Kidney (tissue), 22 donors: ENCODE measurements at places on chromosomes 13 and 19.
A peak's percentile ranks its signal among the peaks of the same experiment; 100 is the strongest.

GRCh38 chr19:47549261-47549862 is 23.6 kb downstream of the ZNF541 start:
- no peak for DNase-seq

DNA sequence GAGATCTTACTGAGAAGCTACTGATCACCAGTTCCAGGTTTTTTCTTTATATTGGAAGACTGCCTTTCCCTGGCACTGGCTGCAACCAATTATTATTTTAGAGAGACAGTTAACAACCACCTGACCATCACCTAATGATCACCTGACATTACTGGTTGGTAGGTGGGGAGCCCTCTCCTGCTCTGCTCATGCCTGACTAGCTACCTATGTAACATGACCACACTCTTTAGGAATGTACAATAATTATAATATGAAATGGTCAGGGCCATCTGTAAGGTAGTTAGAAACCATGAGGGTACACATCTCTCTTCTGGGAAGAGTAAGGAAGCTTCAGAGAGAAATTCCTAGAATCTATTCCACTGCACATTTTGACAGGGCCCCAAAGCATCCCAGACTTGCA is 59.0 kb upstream of the SCEL start:
- no peak for DNase-seq

DNA sequence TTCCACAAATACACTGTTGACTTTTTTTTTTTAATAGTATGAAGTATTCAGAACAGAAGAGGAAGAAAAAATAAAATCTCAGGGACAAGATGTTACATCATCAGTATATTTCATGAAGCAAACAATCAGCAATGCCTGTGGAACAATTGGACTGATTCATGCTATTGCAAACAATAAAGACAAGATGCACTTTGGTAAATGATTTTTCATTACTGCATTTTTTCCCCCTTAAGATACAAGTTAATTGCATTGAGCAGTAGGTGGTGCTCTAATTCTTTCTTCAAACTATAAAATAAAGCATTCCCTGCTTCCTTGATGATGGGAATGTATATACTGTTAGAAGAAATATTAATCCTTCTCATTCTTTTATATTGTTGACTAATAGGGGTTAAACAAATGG is 17.1 kb downstream of the UCHL3 start:
- DNase-seq, result no peak

GRCh38 chr13:64640002-64640401 is 2590.1 kb downstream of the PCDH9 start:
- no peak for DNase-seq

- DNase-seq, result no peak
Measured at GRCh38 chr13:107466326-107467099, 748.8 kb downstream of the LIG4 start.

DNA sequence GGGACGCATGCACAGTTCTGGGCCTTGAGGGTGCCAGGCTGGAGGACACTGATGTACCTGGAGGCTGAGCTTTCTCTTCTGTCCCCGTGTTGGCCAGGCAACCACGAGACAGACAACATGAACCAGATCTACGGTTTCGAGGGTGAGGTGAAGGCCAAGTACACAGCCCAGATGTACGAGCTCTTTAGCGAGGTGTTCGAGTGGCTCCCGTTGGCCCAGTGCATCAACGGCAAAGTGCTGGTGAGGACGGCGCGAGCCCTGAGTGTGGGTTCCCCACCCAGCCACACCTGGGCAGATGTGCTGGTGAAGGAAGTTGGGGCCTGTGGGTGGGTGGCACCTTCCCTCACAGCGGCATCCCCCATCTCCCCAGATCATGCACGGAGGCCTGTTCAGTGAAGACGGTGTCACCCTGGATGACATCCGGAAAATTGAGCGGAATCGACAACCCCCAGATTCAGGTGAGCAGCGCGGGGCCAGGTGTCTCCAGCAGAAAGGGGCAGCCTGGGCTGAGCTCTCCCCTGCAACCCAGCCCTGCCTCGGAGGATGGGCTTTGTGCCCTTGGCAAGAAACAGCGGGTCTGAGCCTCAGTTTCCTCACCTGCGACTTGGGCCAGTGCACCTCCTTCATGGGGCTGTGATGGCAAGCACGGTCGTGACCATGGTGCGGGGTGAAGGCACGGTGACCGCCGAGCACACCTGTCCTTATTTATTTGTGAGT is 26.2 kb downstream of the CCDC8 start:
- no peak for DNase-seq

GRCh38 chr13:85538957-85539356 is 260.3 kb downstream of the SLITRK6 start:
- no peak for DNase-seq

- DNase-seq, result no peak
Measured at GRCh38 chr19:45154064-45154827, 6.5 kb downstream of the NKPD1 start.

DNA sequence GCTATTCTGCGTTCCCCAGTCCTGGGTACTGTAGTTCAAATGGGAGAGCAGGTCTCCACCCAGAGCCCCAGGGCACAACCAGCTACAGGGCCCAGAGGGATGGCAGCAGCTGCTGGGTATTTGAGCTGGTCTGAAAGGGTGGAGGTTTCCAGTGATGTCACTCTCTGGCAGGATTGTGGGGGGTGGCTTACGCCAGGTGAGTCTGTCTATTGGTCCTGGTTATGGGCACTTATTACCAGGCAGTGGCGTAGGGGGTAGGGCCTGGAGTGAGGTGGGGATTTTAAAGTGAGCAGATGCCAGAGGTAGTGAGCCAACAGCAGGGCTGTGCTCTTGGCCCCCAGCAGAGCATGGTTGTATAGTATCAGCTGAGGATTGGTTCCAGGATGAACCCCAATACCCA is 6.2 kb downstream of the RPS19 start:
- no peak for DNase-seq

- DNase-seq, result no peak
Measured at GRCh38 chr13:25135896-25136295, 36.2 kb downstream of the AMER2 start.

- peak; percentile 70 for DNase-seq
Measured at GRCh38 chr13:46168341-46168740, 13.6 kb downstream of the LCP1 start.

DNA sequence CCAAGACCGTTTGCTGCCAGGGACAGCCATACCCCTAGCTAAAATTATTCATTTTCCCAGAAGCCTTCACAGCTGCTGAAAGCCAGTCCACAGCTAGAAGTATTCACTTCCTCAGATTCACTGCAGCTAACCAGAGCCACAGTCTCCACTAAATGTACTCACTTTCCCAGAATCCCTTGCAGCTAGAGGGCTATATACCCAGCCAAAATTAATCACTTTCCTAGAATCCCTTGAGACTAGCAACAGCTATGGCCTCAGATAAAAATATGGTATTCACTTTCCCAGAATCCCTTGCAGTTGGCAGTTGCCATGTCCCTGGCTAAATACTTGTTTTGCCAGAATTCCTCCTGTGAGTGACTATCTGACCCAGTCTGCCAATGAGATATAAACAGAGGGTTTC is 13.8 kb upstream of the MEIS3 start:
- no peak for DNase-seq

- no peak for DNase-seq
Measured at GRCh38 chr13:30559274-30559673, 58.4 kb upstream of the USPL1 start.

GRCh38 chr13:78185700-78186099 is 267.1 kb upstream of the EDNRB start:
- DNase-seq, result no peak

DNA sequence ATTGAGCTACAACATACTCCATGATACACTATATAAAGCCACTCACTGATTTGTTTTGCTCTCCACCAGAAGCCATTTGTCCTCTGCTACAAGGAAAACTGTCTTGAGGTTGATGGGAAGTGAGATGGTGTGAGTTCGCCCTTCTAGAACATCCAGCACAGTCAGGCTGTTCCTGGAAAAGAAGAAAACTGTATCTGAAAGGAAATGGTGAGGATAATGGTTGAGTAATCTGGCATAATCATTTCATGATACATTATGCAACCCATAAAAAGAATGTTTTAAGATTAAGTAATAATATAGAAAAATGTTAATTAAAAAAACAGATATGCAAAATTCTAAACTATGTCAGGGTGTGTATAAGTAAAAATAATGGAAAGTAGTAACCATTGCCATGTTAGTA is 233.9 kb downstream of the RGCC start:
- no peak for DNase-seq

DNA sequence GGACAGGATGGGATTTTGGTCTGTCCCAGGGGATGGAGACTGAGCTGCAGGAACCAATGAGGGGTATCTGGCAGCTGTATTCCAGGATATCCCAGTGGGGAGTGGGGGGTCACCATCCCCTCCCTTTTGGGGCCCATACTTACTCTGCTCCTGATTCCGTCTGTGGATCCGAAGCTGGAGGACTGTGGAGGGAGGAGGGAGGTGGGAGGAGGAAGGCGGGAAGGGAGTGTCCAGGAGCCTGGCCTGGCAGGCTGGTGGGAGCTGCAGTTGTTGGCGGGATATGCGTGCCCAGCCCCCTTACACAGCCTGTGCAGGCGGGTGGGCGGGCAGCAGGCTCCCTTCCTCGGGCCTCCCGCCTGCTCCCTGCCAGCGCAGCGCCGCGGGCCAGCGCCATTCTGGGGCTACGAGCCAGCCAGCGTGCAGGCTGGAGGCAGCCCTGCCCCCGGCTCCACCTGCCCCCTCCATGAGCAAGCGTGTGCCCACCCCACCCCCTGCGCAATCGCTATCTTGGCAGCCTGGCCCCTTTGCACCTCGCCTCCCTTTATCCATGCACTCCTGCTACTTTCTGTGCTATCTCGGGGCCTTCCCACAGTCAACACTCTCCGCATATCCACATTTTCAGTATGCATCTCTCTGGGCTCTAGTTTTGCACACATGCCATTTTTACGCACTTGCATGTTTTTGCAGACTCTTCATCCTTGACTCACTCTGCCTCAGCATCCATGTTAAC is 2.8 kb downstream of the MAMSTR start:
- DNase-seq, result peak; percentile 85

- no peak for DNase-seq
Measured at GRCh38 chr13:74289107-74289506, 154.9 kb upstream of the KLF12 start.

GRCh38 chr19:10896851-10897526 is 25.6 kb downstream of the CARM1 start:
- peak; percentile 56 for DNase-seq

- DNase-seq, result no peak
Measured at GRCh38 chr13:75444016-75444415, 38.0 kb downstream of the TBC1D4 start.

DNA sequence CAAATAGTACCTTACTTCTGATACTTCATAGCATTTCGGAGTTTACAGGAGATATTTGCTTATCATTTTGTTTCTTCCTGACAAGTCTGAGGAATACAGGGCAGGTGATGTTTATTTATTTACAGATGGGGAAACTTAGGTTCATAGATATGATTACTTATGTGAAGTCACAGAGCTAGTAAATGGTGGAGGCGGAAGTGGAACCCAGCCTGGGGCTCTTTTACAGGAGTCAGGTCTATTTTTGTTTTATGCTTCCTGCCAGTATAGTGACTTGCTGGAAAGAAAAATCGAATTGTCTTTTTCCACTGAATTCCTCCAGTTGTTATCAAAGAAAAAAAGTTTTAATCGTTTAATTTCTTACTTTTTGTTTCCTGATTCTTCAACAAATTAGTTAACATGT is 66.5 kb downstream of the DGKH start:
- DNase-seq, result no peak

DNA sequence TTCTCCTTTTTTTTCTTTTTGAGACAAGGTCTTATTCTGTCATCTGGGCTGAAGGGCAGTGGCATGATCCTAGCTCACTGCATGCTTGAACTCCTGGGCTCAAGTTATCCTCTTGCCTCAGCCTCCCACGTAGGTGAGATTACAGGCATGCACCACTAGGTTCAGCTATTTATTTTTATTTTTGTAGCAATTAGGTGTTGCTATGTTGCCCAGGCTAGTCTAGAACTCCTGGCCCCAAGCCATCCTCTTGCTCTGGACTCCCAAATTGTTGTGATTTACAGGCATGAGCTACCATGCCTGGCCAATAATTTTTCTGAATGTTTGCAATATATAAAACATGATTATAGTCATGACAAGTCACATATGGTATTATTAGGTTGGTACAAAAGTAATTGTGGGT is 161.1 kb upstream of the ATXN8OS start:
- DNase-seq, result no peak

GRCh38 chr19:52946322-52947310 is 16.1 kb downstream of the ZNF816 start:
- DNase-seq, result peak; percentile 89

DNA sequence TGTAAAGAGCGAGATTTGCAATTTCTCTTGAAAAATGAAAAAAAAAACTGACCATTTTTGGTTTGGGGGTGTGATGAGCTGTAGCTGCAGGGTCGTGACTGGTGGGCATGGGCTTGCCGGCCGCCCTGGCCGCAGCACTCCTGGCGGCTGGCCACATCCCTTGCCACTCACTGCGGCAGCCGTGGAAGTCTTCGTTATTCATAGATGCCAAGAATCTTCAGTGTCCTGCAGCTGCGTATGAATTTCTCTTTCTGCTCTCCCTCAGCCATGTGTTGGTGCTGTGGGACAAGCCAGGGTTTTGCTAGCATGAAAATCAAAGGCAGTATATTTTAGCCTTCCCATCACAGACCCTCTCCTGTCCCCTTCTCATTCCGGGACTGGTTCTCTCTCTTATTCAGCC is 151.7 kb upstream of the TSHZ3 start:
- no peak for DNase-seq

GRCh38 chr13:42094516-42095040 is 46.1 kb downstream of the DGKH start:
- no peak for DNase-seq

- no peak for DNase-seq
Measured at GRCh38 chr19:34471906-34472700, 9.5 kb upstream of the WTIP start.

DNA sequence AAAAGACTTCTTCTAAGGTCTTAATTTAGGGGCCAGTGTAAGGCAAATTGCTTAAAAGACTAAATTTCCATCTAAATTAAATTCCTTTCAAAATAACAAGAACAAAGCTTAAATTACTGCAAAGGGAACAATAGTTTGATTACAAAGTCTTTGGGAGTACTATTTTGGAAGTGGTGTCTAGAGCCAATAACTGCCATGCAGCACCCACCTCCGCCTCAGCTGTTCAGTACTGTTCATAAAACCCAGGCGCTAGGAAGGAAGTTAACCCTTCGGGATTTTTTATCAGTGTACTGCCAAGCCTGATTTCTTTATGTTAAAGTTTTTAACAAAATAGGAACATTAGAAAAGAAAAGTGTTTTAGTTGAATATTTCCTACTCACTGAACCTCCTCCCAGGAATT is 210.1 kb downstream of the LIG4 start:
- no peak for DNase-seq

DNA sequence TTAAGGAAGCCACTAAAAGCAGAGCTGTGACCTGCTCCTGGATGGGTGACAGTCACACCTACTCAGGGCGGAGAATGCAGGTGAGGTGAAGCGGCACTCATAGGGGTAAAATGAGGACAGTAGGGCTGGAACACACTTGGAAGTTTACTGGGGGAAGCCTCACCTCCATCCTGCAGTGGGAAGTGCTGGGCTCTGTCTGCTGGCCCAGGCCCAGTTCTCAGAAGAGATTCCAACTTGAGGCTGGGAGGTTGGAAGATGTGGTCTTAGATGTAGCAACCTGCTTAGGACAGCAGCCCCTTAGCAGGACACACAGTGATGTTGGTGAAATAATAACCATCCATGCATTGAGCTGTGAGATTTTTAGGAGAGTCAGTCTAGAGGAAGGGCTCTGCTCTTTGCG is 4.6 kb downstream of the MEDAG start:
- no peak for DNase-seq

GRCh38 chr13:53201454-53202225 is 173.0 kb downstream of the OLFM4 start:
- DNase-seq, result peak; percentile 60

- no peak for DNase-seq
Measured at GRCh38 chr19:2711172-2711874, 8.8 kb upstream of the GNG7 start.
